ENCODE measurements at places on chromosomes 3 and 15. TPM values are rescaled to one million over a fixed set of nuclear protein-coding genes. Genes with fewer than 3 reads are reported as not detected.

DNA sequence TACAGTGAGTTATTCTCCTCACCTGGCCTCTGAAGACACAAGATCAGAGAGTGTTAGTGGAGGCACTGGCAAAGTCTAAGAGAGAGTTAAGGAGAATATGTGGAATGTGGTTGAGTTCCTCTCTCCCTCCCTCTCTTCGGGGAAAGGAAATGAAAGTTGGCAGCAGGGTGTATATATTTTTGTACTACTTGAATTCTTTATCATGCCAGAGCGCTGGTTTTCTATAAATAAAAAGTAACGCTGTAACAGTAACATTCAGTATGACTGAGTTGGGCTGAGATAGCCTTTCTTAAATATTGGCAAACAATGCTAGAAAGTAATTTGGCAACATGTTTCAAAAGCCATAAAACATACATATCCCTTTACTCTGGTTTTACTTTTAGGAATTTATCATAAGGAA is 77.5 kb upstream of the TNFAIP8L3 start:
- peak; percentile 29 for DNase-seq

DNA sequence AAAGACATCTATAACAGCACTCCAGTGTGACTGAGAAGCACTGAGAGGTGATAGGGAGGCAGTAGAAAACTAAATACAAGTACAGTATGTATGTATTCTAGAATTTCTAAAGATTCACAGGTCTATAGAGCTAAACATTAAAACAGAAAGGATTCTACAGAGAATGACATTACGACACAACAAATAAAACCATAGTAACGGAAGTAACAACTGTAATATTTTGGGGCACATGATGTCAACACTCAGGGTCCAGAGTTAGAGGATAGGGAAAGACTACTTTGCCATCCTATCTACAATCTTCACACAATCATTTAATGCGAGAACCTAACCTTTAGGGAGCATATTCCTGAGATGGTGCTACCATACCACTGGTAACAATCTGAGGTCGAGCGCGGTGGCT is 13.6 kb downstream of the UBXN7 start:
- DNase-seq, result no peak

DNA sequence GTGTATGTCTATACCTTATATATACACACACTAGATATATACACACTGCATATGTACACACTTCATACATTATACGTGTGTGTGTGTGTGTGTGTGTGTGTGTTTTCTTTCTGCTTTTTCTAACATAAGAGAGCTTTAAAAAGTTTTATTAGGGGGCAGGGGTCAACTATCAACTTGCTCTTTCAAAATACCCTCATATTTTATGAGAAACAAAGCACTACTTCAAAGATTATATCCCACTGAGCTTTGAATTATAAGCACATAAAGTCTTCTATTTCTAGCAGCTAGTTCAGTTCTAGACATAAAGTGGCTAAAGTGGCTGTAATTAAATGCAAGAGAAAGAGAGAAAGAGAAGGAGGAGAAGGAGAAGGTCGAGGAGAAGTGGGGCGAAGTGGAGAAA is 1361.3 kb downstream of the ZPLD1 start:
- no peak for DNase-seq

DNA sequence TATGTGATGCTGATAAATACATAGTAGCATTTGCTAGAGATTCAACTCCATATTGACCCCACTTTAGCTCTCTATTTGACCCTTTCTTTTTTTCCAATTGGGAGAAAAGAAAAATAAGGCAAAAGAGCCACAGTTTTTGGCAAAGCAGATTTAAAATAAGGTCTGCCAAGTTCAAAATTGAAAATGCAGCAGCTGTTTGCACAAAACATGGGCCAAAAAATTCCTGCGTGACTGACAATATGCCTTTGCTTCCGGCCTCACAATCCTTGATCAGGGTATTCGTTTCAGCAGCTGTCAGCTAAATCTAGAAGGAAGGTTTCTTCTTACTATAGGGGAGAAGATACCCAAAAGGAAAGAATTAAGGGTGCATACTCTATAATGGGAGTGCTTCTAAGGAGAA is 563.5 kb upstream of the CCDC54 start:
- DNase-seq, result peak; percentile 93

DNA sequence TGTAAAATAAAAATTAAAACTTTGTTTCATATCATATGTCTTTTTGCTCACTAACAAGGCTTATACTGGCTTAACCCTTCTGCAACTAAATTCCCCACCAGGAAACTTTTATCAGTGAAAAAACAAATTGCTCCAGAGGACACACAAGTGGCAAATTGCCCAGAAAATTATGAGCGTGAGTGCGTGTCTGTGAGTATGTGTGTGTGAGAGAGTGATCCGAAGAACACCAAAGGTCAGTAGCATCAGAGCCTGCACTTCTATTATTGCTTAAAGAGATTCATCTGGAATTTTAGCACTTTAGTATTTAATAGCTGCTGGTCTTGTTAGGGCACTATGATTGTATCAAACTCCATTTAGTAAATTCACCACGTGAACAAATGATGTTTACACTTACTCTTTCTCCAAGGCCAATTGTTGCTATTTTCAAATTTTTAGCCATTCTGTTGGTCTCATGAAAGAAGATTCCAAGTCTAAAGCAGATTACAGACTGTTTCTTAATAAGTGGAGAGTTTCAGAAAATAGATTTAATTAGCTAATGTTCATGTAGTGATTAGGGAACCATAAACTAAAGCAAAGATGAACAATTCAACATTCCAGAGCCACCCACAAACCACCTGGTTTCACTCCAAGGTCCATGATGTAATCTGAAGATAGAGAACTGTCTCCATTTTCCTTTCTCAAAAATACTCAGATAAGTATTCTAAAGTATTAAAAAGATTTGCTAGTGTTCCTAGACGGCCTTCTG is 91.1 kb upstream of the IL12A start:
- peak; percentile 21 for DNase-seq

DNA sequence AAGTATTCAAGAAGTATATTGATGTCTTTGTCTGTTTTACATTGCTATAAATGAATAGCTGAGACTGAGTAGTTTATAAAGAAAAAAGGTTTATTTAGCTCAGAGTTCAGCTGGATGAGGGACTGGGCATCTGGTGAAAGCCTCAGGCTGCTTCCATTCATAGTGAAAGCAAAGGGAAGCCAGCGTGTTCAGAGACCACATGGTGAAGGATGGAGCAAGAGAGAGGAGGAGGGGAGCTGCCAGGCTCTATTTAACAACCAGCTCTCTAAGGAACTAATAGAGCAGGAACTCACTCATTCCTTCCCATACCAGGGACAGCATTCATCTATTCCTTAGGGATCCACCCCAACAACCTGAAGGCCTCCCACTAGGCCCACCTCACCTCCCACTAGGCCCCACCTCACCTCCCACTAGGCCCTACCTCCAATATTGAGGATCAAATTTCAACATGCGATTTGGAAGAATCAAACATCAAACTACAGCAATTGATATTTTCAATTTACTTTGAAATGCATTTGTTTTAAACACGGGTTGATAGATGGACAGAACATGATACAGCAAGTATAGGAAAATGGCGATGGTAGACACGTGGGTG is 167.5 kb upstream of the HES1 start:
- no peak for DNase-seq

DNA sequence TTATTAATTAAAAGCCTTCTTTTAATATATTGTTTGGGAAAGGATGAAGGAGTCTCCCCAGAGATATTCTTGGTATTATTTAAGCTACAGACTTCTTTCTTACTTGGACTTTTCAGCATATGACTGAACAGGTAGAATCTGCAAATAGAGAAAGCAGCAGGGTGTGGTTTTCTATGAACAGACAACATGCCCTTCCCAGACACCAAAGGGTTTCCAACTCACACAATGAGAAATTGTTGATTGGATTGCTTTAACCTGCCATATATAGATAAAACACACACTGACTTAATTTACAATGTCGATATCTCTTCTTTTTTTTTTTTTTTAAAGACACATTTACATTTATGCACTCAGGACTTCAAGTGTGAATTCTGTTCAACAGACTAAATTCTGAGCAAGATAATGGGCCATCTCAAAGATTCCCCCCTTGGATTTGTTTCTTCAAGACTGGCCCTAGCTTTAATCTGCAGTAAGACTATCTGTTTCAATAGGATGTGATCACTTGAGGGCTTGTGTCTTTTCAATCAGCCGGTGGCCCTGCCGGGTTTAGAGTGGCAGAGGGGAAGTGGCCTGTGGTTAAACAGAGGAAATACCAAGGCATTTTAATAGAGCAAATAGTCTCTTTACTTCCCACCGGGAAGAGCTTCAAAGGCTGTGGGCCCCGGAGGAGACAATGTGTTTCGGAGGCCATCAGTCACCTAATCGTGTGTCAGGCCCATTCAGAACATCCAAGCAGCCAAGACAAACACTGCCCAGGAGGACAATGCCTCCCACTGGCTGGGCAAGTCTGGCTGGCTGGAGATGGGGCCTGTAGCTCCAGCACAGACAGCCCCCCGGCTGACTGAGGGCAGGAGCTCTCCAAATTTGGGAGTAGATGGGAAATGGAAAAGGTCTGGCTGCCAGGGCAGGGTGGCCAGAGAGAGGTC is 6.1 kb downstream of the IL17RD start:
- no peak for DNase-seq

- no peak for DNase-seq
Measured at GRCh38 chr15:72800833-72801481, 17.4 kb upstream of the ADPGK start.

DNA sequence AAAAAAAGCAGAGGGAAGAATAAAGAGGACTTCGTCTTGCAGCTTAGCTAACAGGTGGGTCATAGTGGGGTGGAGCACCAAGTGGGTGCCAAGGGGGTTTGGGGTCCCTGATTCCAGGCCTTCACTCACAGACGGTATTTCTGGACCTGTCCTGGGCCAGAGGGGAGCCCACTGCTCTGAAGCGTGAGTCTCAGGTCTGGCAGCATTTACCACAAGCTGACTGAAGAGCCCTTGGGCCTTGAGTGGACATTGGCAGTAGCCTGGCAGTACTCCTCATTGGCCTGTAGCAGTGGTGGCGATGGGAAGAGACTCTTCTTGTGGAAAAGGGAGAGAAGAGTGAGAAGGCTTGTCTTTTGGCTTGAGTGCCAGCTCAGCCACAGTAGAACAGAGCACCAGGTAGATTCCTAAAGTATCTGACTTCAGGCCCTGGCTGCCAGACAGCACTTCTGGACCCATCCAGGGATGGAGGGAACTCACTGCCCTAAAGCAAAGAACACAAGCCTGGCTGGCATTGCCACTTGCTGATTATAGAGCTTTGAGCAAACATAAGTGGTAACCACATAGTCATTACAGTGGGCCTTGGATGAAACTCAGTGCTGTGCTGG is 72.9 kb downstream of the GLDN start:
- no peak for DNase-seq

DNA sequence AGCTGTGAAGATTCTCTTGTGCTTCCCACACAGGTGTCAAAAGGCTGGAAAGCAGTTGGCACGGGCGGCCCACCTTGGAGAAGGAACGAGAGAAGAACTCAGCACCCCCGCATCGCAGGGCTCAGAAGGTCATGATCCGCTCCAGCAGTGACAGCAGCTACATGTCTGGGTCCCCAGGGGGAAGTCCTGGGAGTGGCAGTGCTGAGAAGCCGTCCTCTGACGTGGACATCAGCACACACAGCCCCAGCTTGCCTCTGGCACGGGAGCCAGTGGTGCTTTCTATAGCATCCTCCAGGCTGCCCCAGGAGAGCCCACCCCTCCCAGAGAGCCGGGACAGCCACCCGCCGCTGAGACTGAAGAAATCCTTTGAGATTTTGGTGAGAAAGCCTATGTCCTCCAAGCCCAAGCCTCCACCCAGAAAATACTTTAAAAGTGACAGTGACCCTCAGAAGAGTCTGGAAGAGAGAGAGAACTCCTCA is 31.4 kb downstream of the STARD5 start:
- no peak for DNase-seq

- DNase-seq, result no peak
Measured at GRCh38 chr15:20645956-20646355, 104.4 kb upstream of the GOLGA6L6 start.

- no peak for DNase-seq
Measured at GRCh38 chr3:10775259-10775658, 40.8 kb upstream of the SLC6A11 start.

GRCh38 chr15:66628976-66629723 is 63.4 kb upstream of the LCTL start:
- DNase-seq, result no peak

DNA sequence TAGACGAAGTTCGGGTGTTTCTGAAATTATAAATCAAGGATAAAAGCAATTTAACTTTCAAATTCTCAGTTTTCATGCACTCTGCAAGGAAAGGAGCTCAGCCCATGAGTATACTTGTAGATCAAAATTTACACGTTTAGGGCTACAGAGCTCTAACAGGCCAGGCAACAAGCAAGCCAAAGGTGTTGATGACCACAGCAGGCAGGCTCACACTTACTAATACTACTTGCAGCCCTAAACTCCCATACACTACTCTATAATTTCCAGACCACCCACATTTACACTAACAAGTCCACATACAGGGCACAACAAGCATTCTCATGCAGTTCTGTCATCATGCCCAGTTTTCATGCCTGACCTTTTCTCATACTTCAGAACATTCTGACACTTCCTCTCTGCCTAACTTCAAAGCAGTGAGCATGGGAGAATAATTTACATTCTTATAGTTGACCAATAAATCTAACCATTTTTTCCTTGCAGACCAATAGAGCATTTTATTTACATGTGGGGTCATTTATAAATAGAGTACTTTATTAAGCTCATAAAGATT is 124.7 kb upstream of the FRMD4B start:
- DNase-seq, result no peak

- peak; percentile 89 for DNase-seq
Measured at GRCh38 chr3:8970971-8971589, 7.8 kb upstream of the RAD18 start.

GRCh38 chr3:14378415-14378814 is 24.0 kb upstream of the SLC6A6 start:
- DNase-seq, result no peak

DNA sequence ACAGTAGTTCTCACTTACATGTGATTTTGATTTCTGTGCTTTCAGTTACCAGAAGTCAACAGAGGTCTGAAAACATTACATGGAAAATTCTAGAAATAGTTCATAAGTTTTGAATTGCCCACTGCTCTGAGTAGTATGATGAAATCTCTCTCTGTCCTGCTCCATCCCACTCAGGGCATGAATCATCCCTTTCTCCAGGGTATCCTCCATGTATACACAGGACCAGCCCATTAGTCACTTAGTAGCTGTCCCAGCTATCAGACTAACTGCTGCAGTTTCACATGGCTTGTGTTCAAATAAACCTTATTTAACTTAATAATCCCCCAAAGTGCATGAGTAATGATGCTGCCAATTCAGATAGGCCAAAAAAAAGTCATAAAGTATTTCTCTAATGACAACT is 38.6 kb downstream of the EPHA3 start:
- DNase-seq, result no peak

DNA sequence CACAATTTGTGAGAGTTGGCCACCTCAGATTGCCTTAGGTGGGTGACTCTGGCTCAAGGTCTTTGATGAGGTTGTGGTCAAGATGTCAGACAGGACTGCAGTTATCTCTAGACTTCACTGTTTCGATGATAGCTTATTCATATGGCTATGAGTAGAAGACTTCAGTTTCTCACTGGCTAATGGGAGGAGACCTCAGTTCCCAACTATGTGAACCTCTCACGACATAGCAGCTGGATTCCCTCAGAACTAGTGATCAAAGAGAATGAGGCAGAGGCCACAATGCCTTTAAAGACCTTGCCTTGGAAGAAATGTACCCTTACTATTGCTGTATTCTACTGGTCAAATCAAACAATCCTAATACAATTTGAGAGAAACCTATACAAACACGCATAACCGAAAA is 607.5 kb upstream of the ROBO2 start:
- DNase-seq, result no peak

CFAP91 gene
- total RNA-seq, result 2.1 TPM

GOLGA8J gene
- not detected for total RNA-seq

CKMT1A gene
- total RNA-seq, result 0.31 TPM

CRYGS gene
- 0.62 TPM for total RNA-seq

TTC21A gene
- 2.8 TPM for total RNA-seq

Measured in tongue (tissue), 3 donors.